ENCODE measurements at places on chromosomes 2 and 18. TPM values are rescaled to one million over a fixed set of nuclear protein-coding genes. Genes with fewer than 3 reads are reported as not detected.
A peak's percentile ranks its signal among the peaks of the same experiment; 100 is the strongest.

- peak; percentile 47 for DNase-seq
Observed at GRCh38 chr2:189444322-189444721, 3.0 kb downstream of the WDR75 start.

GRCh38 chr2:228086561-228086960, 94.9 kb downstream of the SPHKAP start:
- DNase-seq, result no peak

- peak; percentile 85 for DNase-seq
Observed at GRCh38 chr2:64488050-64488974, 34.4 kb downstream of the LGALSL start.

GRCh38 chr2:145593991-145594614, 1074.2 kb upstream of the ZEB2 start:
- DNase-seq, result no peak

GRCh38 chr2:166895243-166895642, 7.0 kb downstream of the XIRP2 start:
- no peak for DNase-seq

GRCh38 chr2:172103471-172104272, 972 bp upstream of the DLX2 start:
- DNase-seq, result peak; percentile 84

TYMS gene
- total RNA-seq, result 287 TPM

IGFBP2 gene
- 0.85 TPM for total RNA-seq

ST8SIA3 gene
- not detected for total RNA-seq

FBXO48 gene
- 2.6 TPM for total RNA-seq

All from activated CD4-positive, alpha-beta memory T cell treated with anti-CD3 and anti-CD28 coated beads for 36 hours (primary cell).